Kidney (tissue), 22 donors: ENCODE measurements at places on chromosomes 2 and 18. TPM values are rescaled to one million over a fixed set of nuclear protein-coding genes. Genes with fewer than 3 reads are reported as not detected.

The MERTK gene
- total RNA-seq: 32.2 TPM

The MLPH gene
- 9.6 TPM for total RNA-seq

The GPR75 gene
- 2.4 TPM for total RNA-seq

The PARD6G gene
- total RNA-seq: 1.9 TPM

The SERPINB4 gene
- total RNA-seq: not detected

The MOGAT1 gene
- not detected for total RNA-seq

The CXCR1 gene
- total RNA-seq: 0.09 TPM

The C2orf80 gene
- total RNA-seq: not detected

The CABLES1 gene
- 40.5 TPM for total RNA-seq

The AQP12B gene
- not detected for total RNA-seq
